ENCODE measurements at places on chromosomes 6 and 20.

GRCh38 chr20:56580226-56580625 is 47.2 kb downstream of the FAM209B start:
- DNase-seq, result no peak

- no peak for DNase-seq
Measured at GRCh38 chr6:148193063-148193680, 149.5 kb upstream of the SASH1 start.

- DNase-seq, result no peak
Measured at GRCh38 chr6:54886932-54887584, 40.5 kb downstream of the FAM83B start.

GRCh38 chr6:162814426-162814973 is 86.7 kb downstream of the PACRG start:
- DNase-seq, result no peak

GRCh38 chr6:106569428-106569827 is 59.9 kb downstream of the RTN4IP1 start:
- no peak for DNase-seq

DNA sequence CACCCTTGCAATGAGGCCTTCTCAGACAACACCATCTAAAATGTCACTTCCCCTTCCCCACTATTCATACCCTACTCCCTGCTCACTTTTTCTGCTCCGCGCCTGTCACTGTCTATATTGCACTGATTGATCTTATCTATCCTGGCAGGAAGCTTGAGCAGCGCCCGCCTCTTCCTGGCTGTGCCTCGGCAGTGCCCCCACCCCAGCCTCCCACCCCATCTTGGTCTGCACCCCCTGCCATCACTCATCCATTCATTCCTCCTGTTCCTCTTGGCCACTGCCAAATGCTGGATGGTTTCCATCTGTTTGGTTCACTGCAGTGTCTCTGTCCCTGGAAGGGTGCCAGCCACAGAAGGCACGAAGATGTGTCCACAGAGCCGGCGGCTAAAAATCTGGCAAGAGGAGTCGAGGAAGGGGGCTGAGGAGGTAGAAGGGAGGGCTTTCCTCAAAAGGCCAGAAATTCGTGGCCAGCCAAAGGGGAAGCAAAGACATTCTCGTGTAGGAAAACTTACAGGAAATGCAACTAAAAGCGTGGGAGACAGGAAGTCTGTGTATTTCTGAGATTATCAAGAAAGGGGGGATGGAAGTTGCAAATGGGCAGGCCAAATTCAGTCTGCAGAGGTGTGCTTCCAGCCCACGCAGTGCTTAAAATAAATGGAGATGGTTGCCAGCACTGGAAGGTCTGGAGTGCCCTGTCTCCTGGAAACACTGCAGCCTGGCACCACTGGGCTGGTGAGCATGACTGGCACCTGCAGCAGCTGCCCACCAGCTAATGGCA is 27.6 kb downstream of the SYNJ2 start:
- DNase-seq, result no peak

- no peak for DNase-seq
Measured at GRCh38 chr20:36462440-36463211, 78.7 kb upstream of the MYL9 start.

DNA sequence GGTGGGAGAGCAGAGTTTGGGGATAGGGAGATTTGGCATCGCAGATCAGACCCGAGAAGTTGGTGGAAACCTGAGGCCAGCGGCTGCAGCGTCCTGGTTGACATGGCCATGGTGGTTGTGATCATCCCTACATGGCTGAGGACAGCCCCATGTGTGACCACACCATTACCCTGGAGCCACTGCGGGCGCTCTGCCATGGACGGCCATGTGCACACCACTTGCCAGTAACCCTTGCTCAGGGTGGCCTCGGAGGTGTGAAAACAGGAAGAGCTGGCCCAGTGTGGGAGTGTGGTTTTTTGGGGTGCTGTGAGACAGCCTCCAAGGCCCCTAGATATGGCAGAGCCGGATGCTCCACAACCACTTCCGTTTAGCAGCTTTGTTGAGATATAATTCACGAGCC is 64.4 kb downstream of the TMEM242 start:
- no peak for DNase-seq

DNA sequence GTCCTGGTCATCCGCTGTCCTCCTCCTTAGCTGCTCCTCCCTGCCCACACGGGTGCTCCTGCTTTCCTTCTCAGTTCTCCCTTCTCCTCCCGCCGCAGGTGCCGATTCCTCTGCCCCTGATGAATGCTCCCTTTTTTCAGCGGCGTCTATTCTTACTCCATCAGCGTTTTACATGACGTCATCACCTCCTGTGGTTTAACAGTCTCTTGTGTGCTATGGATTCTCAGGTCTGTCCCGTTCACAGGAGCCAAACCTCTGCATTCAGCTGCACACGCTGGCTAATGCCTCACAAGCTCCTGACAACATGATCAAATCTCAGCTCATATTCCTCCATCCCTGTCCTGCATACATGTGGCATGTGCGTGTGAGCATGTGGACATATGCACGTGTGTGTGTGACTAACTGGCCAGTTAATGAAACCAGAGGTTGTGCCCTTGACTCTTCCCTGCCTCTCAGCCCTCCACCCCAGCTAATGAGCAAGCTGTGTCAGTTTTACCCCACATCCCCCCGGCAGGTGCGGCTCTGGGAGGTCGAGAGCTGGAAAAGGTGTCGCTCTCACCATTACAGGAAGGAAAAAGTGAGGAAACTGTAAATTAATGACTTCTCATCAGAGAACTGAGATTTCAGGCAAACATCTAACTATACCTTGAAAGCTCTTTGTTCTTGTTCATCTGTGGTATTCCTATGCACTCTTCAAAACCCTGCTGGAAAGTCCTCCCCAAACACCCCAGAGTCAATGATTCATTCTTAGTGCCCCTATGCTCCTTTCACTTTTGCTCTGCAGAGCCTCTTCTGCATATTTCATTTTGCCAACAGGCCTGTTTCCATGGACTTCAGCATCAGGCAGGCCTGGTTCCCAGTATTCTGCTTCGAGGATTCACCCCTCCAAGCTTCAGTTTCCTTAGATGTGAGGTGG is 163.1 kb downstream of the TTLL2 start:
- no peak for DNase-seq

DNA sequence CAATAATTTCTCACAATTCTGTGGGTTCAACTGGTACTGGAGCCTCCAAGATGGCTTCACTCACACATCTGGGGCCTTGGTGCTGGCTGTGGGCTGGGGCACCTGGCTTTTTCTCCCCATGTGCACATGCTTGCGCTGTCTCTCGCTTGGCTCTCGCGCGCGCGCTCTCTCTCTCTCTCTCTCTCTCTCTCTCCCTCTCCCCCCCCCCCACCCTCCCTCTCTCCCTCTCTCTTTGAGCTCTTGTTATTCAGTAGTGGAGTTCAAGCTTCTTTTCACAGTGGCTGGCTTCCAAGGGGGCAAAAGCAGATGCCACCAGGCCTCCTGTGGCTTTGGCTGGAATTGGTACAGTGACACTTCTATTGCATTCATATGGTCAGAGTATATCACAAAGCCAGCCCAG is 10.8 kb upstream of the TBCC start:
- DNase-seq, result no peak

GRCh38 chr6:4291453-4292403 is 156.4 kb upstream of the ECI2 start:
- no peak for DNase-seq

DNA sequence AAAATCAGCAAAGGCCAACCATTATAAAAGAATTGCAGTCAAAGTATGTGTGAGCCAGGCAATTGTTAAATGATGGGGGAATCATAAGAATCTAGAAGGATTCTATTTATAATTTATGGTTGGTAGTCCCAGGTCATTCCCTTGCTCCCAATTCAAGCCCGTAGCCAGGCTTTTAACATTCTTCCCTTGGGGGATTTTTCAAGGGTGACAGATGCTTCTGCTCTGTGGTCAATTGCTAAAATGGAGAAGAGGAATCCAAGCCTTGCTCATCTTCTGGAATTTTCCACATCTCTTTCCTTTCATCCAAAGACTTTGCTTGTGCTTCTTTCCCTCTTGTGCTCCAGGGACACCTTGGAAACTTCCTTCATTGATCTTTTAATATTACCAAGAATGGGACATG is 18.0 kb upstream of the BCAS1 start:
- DNase-seq, result no peak

GRCh38 chr6:136213853-136214252 is 36.3 kb downstream of the MTFR2 start:
- DNase-seq, result no peak

- DNase-seq, result no peak
Measured at GRCh38 chr6:3766214-3766613, 14.7 kb upstream of the PXDC1 start.

DNA sequence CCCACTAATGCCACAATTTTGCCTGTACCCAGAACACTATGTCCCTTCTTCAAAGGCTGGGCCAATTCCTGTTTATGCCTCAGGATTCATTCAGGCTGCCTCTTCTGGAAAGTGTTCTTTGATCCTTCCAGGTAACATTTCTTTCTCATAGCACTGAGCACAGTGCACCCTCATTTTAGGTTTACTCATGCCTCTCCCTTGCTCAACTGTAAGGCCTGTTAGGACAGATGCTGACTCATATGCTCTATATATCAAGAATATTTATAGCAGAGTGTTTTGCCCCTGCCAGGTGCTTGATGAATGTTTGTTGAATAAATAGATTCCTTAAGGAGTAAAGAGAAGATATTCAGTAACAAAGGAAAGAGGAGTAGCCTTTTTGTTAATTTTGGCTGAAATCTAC is 263.9 kb downstream of the PHF3 start:
- no peak for DNase-seq

- no peak for DNase-seq
Measured at GRCh38 chr6:127267646-127268625, 1.3 kb downstream of the RNF146 start.

DNA sequence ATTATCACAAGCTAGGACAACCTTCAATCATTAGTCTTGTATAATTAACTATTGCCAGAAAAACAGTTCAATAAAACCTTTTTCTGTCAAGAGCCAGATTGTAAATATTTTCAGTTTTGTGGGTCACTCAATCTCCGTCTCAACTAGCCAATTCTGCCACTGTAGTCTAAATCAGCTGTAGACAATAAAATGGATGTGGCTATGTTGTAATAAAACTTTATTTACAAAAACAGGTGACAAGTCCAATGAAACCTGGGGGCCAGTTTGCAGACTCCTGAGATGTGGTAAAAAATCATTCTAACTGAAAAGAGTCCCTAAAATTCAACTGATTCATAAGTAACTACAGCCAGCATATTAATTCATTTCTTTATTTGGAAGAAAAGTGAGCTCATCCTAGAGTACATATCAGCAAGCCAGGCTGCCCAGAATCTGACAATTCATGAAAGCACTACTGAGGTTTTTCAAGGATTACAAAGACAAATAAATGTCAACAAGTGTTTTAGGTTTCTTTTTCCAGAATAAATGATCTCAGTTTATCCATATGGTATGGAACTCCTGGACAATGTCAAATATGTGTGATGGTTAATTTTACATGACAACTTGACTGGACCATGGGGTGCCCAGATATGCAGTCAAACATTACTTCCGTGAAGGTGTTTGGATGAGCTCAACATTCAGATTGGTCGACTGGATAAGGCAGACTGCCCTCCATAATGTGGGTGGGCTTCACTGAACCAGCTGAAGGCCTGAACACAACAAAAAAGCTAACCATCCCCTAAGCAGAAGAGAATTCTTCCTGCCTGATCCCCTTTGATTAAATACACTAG is 15.3 kb downstream of the CEP85L start:
- DNase-seq, result no peak

- DNase-seq, result no peak
Measured at GRCh38 chr6:105769987-105770386, 316.1 kb upstream of the PRDM1 start.

DNA sequence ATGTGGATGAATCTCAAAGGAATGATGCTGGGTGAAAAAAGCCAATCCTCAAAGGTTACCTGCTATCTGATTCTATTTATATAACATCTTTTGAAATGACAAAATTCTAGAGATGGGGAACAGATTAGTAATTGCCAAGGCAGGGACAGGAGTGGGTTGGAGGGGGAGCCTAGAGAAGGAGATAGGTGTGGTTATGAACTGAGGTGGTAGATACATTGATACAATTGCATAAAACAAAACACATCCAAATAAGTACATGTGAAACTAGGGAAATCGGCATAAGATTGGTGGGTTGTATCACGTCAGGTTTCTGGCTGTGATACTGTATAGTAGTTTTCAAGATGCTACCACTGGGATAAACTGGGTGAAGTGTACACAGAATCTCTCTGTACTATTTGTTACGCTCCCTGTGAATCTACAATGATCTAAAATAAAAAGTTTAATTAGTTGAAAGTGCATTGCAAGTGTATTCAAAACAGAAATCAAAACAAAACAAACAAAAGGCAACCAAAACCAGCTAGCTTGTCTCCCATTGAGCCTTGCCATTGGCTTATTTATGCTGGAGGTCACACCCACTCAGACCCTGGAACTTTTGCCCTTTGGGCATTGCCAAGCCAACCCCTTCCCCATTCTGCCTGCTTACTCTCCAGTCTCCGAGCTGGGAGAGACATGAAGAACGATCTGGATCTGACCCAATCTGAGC is 27.8 kb downstream of the PPP1R16B start:
- DNase-seq, result no peak

GRCh38 chr20:24698706-24699206 is 229.3 kb downstream of the SYNDIG1 start:
- DNase-seq, result peak; percentile 25

DNA sequence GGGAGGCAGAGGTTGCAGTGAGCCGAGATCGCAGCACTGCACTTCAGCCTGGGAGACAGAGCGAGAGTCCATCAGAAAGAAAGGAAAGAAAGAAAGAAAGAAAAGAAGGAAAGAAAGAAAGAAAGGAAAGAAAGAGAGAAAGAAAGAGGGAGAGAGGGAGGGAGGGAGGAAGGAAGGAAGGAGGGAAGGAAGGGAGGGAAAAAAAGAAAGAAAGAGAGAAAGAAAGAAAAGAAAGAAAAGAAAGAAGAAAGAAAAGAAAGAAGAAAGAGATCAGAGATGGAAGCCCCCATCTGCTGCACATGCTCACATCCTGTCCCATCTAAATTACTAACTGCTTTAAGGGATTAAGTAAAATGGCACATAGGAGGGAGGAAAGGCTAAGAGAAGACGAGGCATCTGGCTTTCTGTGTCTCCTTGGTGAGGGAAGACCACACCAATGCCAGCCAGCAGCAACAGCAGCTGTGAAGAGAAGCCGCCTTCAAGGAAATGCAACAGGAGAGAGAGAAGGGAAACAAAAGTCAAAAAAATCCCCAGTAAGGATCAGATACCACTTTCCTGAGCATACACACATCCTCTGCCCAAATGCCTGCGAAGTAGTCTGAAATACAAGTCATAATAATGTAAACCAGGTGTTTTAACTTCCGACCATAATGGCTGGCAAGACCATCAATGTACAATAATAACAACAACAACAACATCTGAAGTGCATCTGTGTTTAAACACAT is 300.2 kb upstream of the JARID2 start:
- no peak for DNase-seq
